Fibroblast of lung (primary cell): ENCODE measurements at places on chromosomes 4 and X.

DNA sequence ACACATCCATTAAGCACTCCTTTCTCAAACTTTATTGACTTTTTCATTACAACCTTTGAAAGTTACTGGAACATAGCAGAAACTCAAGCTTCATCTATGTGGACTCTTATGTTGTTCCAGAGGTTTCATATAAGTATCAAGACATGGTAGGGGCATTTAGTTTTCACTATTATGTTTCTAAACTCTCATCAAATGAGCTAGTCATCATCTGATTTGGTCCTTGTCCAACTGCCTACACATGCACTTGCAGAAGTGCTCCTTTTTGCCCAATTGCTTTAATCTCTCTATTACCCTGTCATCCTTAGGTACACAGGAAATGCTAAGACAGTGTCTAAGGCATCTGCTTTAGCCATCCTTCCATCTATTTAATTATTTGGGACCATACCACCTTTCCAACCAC lies 42.2 kb upstream of the EPGN start:
- no peak for DNase-seq

DNA sequence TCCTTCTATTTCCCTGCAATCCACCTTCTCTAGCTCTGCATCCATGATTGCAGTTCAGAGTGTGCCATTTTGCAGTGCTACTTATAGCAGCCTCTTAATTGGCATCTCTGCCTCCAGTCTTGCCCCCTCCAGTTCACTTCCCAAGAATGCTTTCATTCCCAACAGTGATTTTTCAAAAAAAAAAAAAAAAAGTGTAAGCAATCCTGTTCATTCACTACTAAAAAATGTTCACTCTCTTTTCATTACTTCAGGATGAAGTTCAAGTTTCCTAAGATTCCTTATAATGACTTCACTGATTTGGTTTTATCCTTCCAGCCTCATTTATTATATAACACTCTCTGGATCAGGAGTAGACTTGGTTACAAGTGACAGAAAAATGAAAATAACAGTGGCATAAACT lies 124.7 kb upstream of the LNX1 start:
- peak; percentile 12 for DNase-seq

GRCh38 chr4:182231080-182231479 lies 12.1 kb upstream of the TENM3 start:
- no peak for DNase-seq

- DNase-seq, result peak; percentile 61
These were observed 34.0 kb upstream of the GRPEL1 start for GRCh38 chr4:7101692-7102515.

DNA sequence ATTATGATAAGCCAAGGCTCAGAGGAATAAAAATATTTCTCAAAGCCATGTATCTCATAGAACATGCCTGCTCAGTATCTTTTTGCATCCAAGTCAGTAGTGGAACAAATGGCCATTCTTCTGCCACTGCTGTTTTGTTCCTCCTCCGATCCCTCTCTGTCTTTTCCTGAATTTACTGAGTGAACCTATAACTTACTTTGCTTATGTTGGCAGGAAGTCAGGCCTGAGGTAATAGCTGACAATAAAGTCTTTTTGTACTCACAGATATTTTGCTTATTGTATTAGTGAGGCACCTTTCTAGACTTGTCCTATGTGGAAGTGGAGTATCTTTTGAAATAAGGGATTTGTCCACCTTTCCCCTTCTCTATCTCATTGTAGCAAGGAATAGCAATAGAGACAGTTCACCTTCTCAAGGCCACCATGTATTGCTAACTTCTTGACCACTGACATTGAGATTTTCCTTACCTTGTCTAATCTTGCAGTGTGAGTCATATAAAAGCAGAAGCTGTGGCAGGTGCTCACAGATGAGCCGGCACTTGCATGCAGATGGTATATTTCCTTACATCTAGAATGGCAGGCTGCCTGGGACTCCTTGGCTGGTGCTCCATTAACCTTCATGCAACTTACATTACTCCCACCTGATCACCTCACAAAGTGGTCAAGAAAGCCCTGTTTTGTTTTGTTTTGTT lies 68.2 kb downstream of the AGTR2 start:
- DNase-seq, result peak; percentile 11

- DNase-seq, result no peak
These were observed 121.5 kb downstream of the REELD1 start for GRCh38 chr4:146335763-146336409.

DNA sequence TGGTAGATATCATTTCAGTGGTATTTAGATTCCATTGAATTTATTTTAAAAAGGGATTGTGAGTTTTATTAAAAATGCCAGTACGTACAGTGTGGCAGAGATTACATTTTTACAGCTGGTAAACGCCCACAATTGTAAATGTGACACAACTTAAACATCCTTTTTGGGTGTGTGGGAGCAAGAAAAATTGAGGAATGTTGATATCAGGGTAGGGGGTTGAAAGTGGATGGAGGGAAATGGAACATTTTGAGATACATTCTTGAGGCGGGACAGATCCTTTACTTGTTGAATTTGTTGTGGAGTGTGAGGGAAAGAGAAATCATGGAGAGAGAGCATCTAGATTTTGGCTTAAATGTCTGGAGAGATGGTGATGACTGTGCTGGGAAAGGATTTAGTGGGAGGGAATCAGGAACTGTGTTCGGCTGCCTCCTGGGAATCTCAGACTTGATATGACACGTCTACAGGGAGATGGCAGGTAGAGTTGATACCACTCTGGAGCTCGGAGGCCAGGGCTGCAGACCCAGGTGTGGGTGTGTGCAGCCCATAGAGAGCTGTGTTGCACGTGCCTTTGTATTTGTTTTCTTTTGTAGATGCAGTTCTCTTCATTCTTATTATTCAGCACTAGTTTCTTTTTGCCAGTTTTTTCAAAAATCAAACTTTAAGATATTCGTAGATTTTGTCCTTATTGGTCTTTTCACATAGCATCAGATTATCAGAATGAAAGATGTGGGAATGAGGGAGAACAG lies 10.8 kb downstream of the TMEM131L start:
- DNase-seq, result no peak

- DNase-seq, result no peak
These were observed 38.4 kb upstream of the STS start for GRCh38 chrX:7109049-7109531.

DNA sequence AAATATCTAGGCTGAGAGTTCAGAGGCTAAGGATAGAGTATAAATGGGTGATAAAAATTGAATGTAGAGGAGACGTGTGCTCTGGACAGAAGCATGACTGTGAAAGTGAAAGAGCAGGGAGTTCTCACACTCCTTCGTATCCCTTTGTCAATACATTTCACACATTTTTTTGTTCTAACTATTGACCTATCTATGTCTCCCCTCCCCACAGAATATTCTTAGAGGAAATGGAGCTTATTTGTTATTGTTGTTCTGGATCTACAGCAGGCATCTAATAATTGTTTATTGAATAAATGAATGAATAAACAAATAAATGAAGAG lies 57.6 kb downstream of the ENPEP start:
- peak; percentile 25 for DNase-seq

DNA sequence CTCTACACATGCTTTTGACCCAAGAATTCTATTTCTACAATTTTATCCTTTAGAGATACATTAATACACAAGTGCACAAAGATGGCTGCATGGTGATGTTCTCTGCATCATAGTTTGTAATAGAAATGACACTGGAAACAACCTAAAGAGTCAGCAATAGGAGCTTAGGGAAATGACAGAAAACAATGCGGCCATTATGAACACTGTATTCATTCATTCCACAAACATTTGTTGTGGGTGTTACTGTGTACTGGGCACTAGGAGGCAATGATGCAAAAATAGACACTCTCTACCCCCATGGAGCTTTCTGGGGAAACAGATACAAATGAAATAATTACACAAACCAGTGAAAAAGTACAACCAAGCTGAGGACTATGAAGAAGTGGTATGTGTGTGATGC lies 32.0 kb downstream of the IDS start:
- no peak for DNase-seq

DNA sequence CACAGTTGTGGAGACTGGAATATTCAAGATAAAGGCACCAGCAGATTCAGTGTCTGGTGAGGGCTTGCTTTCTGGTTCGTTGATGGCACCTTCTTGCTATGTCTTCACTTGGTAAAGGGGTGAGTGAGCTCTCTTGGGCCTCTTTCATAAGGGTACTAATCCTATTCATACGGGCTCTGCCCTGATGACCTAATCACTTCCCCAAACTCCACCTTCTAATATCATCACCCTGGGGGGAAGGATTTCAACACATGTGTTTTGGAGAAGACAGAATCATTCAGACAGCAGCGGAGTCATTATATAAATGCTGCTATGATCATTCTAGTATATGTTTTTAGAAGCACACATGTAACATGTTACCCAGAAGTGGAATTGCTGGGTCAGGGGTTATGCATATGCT lies 295.3 kb upstream of the CTSO start:
- DNase-seq, result no peak

DNA sequence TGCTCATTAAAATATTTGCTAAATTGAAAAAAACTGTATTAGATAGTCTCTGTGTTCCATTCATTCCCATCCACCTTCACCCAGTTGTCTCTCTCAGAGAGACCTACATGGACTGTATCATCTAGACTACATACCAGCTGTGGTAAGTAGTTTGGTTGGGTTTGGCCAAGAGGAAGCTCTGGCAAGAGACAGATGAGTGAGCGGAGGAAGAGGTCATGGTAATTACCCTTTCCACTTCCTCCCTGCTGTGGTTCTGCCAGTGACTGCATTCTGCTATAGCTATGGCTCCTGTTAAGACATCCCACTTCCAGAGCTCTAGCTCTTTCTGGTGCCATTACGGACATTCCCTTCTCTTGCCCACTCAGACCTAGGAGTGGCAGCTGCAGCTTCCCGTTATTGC lies 239.0 kb upstream of the MID1 start:
- peak; percentile 2 for DNase-seq

DNA sequence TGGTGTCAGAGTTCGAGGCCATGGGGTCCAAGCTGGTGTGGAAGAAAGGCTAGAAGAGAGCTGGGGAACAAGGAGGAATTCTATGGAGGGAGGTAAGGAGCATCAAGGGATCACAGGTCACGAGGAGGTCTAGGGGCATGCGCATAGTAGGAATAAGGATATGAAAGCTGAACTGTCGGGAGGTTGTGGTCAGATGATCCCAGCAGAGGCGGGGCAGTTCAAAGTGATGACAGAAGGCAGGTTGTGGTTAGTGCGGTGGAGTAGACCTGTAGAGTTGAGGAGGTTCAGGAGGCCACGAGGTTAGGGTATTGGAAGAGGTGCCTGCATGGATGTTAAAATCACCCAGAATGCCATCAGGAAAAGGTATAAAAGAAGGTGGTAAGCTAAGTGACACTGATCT lies 156.3 kb downstream of the TMEM164 start:
- no peak for DNase-seq

DNA sequence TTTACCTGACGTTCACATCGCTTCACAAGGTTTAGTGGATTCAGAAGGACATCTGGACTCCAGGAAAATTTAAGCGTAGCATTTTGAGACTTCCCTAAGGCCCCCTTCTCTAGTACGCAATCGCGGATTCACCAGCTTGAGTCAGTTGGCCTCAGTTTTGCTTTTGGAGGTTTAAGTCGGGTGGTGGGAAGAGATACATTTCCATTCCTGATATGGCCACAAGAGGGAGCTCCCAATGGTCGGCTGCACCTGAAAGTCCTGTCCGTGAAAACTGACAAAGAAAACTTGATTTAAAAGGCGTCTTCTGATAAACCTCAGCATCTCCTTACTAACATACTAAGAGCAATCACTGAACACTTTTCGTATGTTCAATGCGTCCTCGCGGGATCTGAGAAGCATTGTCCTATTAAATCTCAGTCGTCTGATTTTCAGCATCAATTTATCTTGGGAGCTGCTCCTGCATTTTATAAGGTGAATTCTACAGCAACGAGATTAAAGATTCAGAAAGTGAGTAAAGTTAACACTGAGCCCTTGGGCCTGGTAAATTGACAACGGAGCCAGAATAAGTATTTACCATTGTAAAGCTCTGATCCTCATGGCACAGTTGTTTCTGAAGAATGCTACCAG lies 50.6 kb downstream of the LGI2 start:
- peak; percentile 59 for DNase-seq

GRCh38 chr4:6963139-6963611 lies 53.5 kb downstream of the TBC1D14 start:
- peak; percentile 35 for DNase-seq

DNA sequence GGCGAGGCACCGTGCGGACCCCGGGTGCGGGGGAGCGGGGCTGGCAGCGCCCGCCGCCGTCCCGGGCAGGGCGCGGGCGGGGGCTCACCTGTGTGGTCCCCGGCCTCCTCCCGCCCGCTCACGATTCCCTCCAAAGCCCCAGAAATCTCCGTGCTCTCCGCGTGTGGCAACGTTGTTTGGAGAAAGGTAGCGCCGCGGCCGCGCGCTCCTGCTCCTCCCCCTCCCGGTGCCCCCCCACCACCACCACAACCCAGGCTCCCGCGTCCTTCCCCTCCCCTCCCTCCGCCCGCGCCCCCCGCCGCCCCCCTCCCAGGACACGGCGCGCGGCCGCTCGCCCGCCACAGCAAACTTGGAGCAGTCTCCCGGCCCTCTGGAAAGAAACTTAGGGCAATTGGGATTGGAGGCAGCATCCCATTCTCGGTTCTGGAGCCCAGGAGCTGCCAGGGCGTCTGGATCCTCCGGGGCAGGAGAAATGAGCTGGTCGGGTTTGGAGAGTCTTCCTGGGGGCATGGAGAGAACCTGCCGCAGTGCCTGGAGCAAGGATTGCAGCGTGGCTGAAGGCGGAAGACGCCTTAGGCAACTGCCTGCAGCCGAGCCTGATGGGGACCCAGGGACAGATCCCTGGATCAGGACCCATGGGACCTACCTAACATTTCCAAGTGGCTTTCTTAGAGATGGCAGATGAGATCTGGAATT lies 855 bp downstream of the KLF3 start:
- DNase-seq, result peak; percentile 56

GRCh38 chr4:79626101-79626500 lies 218.1 kb upstream of the GK2 start:
- DNase-seq, result no peak

GRCh38 chrX:74246524-74246923 lies 57.5 kb upstream of the ZCCHC13 start:
- DNase-seq, result peak; percentile 24

- no peak for DNase-seq
These were observed 2.8 kb upstream of the ZNF718 start for GRCh38 chr4:121408-122084.

DNA sequence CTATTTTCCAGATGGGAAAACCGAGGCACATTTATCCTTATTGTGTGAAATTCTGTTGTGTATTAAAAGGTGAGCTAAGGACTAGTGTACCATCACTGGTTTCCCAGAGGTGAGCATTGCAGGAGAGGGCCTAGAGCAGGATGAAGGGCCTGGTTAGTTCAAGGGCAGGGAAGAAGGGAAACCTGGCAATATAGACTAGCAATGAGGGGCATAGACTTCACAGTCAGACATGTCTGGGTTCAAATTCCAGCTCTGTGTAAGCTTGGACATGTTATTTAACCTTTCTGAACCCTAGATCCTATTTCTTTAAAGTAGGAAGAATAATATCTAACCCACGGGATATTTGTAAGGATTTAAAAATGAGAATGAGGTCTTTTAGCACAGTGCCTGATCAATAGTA lies 50.8 kb downstream of the WDR19 start:
- no peak for DNase-seq
